ENCODE measurements at places on chromosomes 3 and 15. TPM values are rescaled to one million over a fixed set of nuclear protein-coding genes. Genes with fewer than 3 reads are reported as not detected.

Gene TMEM158
- 1.0 TPM for total RNA-seq

Gene PODXL2
- total RNA-seq: 8.8 TPM

Gene C3orf49
- not detected for total RNA-seq

Gene ISL2
- total RNA-seq: not detected

Gene DZIP1L
- 25.3 TPM for total RNA-seq

Gene UQCC5
- 14.1 TPM for total RNA-seq

Gene OR4F6
- total RNA-seq: not detected

Gene ANKRD34C
- not detected for total RNA-seq

Gene SCAANT1
- total RNA-seq: not detected

Gene LHFPL4
- not detected for total RNA-seq

Gene ERC2
- total RNA-seq: 1.3 TPM

Gene LNP1
- total RNA-seq: 3.3 TPM

Gene LRRC15
- total RNA-seq: 0.15 TPM

Gene DUOXA2
- not detected for total RNA-seq

Gene CYP11A1
- 4.6 TPM for total RNA-seq

Gene VILL
- total RNA-seq: 15.4 TPM

Gene CLDN1
- total RNA-seq: 0.80 TPM

Gene ZNF80
- total RNA-seq: 0.33 TPM

Gene CD200R1
- 3.4 TPM for total RNA-seq

Gene CMC1
- total RNA-seq: 7.9 TPM

Gene TGM4
- total RNA-seq: 0.16 TPM

Gene CHRD
- total RNA-seq: 9.6 TPM

Gene ISLR2
- not detected for total RNA-seq

Gene MB21D2
- 11.9 TPM for total RNA-seq
